NCI-H1105 (cell line): ENCODE measurements at places on chromosomes 16 and 17.

GRCh38 chr17:76193591-76193990 lies 46.7 kb downstream of the RNF157 start:
- DNase-seq, result no peak

DNA sequence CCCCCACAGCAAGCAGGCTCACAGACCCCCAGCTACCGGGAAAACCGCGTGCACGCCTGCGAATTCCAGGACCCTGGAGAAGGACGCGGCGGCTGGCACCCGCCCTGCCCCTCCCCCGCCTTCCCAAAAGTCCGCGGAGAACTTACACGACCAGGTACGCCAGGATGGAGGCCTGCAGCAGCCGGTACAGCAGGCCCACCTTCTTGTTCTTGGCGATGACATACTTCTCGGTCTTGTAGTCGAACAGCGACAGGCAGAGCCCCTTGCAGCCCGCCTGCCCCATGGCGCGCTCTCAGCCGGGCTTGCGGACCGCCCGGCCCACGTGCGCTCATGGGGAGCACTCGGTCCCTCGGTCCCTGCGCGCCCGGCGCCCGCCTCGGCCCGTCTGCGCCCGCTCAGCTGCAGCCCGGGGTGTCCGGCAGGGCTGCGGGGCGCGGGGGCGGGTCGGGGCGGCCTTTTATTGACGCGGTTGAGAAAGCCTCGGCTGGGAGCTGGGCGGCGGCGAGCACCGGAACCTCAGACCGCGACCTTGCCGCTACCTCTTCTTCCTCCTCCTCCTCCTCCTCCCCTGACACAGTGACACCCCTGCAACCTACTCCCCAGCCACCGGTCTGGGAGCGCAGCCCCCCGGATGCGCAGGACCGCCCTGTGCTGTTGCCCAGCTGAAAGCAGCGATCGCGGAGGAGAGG lies at the start of gene P2RX5:
Gene P2RX5 (minus strand): TSS at position 433 of the 689 bp plus-strand sequence. CDS start 150 bp downstream, at position 283.
- DNase-seq, result no peak

- DNase-seq, result no peak
Measured at GRCh38 chr17:27793906-27794569, 6.3 kb downstream of the NOS2 start.

GRCh38 chr16:28616636-28617035 lies 6.8 kb upstream of the SULT1A1 start:
- no peak for DNase-seq

GRCh38 chr16:75267631-75268264 lies 16.3 kb upstream of the BCAR1 start:
- DNase-seq, result peak; percentile 47

DNA sequence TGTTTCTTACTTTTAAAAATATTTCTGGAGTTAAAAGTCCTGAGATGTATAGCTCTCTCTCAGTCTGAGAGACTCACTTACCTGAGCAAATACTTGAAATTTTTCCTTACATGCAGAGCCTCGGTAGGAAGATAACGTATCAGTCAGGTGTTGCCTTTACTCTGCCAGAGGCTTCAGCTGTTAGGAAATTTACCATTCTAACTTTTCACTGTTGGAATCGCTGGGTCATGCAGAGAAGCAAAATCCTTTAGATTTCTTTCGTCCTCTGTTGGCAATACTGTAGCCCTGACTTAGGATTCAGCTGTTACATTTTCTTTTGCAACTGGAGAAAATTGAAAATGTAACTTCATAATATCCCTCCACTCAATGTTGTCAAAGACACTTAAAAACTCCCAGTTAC lies 20.0 kb upstream of the KCNJ16 start:
- DNase-seq, result no peak

DNA sequence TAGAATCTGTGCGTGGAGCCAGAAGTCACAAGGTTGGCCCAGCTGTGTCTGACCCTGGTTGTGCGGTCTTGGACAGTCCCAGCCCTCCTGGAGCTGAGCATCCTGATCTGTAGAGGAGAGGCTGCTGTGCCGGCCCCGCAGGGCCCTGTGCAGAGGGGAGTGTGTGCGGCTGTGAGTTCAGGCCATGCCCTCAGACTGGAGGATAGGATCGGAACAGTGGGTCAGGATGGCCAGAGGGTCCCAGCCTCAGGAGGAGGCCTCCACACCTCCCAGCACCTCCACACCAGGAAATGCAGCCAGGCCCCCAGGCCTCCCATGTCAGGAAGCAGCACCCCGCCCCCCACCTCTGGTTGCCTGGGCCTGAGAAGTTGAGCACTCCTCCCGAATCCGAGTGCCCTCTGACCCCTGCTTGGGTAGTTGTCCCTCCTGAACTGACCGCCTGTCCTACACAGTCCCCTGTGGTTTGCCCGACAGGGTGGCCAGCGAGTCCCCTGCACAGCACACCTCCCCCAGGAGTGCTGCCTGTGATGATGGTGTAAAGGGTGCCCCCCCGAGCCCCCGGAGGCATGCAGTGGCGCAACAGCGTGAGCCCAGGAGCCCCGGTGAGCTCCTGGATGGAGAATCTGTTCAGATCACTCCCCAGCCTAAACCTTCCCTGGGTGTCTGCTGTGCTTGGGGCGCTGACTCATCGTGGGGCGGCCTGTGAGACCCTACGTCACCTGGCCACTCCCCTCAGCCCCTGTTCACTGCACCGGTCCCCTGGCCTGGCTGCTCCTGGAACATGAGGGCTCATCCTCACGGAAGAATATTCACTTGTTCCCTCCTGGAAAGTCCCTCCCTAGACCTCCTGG lies 285.2 kb downstream of the SEC14L1 start:
- DNase-seq, result no peak

DNA sequence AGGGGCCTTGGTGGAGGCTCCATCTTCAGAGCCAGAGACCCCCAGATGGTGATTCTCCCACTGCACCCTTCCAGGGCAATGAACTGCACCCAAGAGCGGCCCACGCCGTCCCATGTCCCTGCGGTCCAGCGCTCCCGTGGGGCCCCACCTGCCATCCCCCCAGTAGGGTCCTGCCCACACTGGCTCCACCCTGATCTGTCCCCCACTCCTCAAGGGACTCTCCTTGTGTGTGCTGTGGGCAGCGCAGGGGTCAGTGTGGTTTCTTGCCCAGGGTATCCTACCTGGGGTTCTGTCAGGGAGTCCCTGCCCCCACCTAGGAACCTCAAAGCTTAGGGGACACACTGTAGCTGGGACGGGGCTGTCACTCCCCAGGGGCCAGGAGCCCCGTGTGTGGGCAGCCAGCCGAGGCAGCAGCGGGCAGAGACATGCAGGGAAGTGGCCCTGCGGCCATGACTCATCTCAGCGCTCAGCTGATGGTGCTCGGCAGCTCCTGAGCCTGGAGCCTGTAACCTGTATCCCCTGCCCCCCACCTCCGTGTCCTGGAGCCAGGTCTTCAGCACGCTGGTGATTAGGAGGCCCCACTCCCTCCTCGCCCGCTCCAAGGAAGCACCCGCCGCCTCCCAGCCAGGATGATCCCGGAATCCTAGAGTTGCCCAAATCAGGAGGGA lies 35.7 kb upstream of the SSTR5 start:
- DNase-seq, result no peak

GRCh38 chr17:14341866-14342265 lies 41.0 kb downstream of the HS3ST3B1 start:
- no peak for DNase-seq

GRCh38 chr17:47721725-47722124 lies 11.3 kb upstream of the TBX21 start:
- DNase-seq, result no peak

GRCh38 chr17:71757956-71758355 lies 362.9 kb upstream of the SOX9 start:
- DNase-seq, result no peak

- no peak for DNase-seq
Measured at GRCh38 chr16:11198828-11199227, 57.2 kb downstream of the SOCS1 start.

- no peak for DNase-seq
Measured at GRCh38 chr16:14248791-14249190, 177.7 kb downstream of the MRTFB start.

- no peak for DNase-seq
Measured at GRCh38 chr16:11370084-11370931, 25.0 kb downstream of the RMI2 start.

DNA sequence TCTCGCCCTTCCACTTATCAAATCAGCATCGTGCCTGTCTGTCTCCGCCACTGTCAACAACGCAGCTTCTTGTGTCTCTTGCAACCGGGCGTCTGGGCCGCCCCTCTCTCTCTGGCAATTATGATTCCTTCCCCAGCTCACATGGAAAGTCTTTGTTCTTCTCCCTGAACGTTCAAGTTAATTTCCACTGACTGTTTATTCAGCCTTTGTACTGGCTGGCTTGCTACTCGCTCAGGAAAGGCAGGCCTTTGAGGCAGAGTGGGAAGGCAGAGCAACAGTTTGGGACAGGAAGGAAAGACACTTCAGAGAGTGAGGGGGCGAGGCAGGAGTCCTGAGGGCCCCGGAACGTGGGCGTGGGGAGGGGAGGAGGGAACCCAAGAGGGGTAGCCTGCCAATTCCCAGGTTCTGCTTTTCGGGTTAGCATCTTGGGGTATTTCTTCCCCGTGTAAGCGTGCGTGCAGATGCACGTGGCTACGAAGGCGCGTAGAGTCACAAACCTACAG lies 50.8 kb downstream of the AKAP1 start:
- peak; percentile 89 for DNase-seq

DNA sequence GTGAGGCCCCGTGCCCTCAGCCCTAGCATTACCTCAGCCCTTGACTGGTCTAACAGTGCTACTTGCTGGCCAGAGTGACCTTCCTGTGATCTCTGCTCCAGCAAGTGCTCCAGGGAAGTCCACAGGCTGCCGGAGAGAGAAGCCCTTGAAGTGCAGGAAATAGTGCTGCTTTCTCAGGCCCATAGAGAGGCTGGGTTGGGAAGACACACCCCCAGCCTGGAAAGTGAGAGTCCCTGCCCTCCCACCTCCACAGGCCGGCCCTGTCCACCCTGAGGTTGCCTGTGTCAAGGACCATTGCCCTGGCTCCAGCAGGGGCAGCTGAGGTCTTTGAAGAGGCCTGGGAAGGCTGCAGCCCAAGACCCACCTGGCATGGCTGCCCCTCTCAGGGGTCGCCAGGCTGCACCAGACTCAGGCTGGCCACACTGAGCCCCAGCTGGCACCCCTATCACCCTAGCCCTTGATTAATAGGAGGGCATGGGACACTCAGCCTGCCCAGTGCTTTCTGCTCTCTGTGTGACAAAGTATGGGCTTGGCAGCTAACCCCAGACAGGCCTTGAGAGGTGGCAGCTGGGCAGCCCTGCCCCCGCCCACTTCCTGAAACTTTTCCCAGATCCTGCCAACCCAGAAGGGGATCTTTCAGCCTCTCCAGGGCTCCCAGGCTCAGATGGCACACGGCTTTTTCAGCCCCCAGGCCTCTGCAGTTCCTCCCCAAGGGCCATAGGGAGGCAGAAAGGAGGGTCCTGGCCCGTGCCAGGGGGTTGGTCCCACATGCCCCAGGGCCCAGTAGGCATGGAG lies 21.7 kb downstream of the ATP6V0D1 start:
- DNase-seq, result no peak

- DNase-seq, result no peak
Measured at GRCh38 chr16:28261942-28262341, 30.4 kb upstream of the SBK1 start.

- DNase-seq, result no peak
Measured at GRCh38 chr17:82832881-82833475, 6.8 kb downstream of the ZNF750 start.

DNA sequence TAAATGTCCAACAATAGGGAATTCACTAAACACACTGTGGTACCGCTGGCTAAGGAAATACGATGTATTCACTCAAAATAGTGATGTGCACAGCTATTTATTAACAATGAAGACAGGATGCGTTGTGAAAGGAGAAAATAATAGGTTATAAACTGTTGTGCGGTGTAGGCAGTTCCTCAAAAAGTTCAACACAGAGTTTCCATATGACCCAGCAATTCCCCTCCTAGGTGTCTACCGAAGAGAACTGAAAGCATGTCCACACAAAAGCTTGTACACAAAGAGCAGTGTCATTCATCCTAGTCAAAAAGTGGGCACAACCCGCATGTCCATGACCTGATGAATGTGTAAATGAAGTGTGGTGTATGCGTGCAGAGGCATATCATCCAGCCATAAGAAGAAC lies 1.2 kb upstream of the CES1 start:
- no peak for DNase-seq

GRCh38 chr17:13541032-13541480 lies 60.7 kb downstream of the HS3ST3A1 start:
- no peak for DNase-seq

DNA sequence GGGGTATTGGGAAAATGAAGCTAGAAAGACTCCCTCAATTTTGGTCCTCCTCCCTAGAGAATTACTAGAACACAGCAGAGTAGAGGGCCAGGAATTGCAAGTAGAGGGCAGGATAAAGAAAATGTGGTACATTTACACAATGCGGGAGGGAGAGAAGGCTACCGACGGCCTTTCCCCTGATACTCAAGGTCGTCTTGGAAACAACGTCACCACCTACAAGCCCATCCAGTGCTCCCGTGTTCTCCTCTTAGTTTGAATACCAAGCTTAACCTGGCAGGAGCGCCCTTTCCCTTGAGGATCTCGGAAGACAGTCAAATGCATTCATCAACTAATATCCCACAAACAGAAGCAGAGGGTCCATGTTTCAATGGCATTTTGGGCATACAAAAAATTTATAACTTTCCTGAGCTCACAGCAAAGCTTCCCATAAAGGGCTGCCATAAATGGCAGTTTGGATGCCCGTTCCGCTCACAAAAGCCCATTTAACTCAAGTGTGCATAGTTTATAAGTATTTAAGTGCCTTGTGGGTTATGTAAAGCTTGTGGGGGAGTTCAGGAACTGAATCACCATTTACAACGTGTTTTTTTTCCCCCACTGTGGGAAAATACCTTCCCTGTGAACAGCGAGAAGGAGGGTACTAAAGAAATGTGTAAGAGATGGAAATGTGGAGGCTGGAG lies 414.6 kb downstream of the SLC39A11 start:
- DNase-seq, result no peak

DNA sequence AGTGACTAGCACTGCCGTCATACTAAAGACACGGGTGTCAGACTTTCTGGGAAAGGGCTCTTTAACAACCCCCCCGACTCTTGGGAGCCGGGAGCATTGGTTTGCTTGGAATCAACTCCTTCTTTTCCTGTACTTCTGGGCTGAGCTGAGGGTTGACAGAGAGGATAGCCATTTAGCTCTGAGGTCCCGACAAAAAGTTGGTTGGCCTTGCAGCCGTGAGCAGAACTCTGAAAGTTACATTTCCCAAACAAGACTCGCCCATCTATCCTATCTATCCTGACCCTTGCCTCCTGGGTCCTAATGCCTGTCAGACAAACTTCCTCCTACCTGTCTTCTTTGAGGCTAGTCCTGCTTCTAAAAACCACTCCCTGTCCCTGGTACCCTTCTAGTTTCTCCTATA lies 460.8 kb upstream of the TOM1L1 start:
- DNase-seq, result no peak
